ENCODE measurements at places on chromosomes 1 and 21. TPM values are rescaled to one million over a fixed set of nuclear protein-coding genes. Genes with fewer than 3 reads are reported as not detected.

DPT gene
- total RNA-seq: 30.2 TPM

PRDM16 gene
- 19.0 TPM for total RNA-seq

SLC35F3 gene
- not detected for total RNA-seq

ST6GALNAC5 gene
- total RNA-seq: 6.2 TPM

ADIPOR1 gene
- total RNA-seq: 73.9 TPM

WNT9A gene
- total RNA-seq: 2.7 TPM

KIAA0040 gene
- total RNA-seq: 0.75 TPM

DNA sequence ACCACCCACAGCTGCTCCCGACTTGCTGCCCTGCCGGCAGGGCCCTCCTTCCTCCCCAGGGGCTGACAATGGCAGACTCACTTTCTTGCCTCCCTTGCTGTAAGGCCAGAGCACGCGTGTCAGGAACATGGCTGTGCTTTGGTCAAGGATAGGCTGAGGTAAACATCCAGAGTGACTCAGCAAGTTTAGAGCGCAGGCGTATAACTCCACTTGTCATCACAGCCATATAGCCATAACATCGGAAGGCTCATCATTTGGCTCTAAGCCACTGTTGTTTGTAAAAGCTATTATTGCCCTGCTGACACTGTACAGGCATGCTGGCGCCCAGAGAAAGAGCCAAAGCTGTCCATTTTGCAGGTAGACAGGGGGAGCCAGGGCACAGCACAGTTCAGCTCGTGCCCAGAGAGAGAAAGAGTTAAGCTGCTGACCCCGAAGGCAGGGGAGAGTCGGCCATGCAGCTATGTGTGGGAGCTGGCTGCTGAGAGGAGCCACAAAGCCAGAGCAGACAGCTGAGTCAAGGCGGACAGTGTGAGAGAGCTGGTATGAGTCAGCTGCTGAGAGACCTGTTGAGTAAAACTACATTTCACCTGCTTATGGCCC is 60.6 kb downstream of the GNG4 start:
- DNase-seq: no peak

- no peak for DNase-seq
These were observed 1225.8 kb upstream of the PRMT6 start for GRCh38 chr1:105830571-105831146.

DNA sequence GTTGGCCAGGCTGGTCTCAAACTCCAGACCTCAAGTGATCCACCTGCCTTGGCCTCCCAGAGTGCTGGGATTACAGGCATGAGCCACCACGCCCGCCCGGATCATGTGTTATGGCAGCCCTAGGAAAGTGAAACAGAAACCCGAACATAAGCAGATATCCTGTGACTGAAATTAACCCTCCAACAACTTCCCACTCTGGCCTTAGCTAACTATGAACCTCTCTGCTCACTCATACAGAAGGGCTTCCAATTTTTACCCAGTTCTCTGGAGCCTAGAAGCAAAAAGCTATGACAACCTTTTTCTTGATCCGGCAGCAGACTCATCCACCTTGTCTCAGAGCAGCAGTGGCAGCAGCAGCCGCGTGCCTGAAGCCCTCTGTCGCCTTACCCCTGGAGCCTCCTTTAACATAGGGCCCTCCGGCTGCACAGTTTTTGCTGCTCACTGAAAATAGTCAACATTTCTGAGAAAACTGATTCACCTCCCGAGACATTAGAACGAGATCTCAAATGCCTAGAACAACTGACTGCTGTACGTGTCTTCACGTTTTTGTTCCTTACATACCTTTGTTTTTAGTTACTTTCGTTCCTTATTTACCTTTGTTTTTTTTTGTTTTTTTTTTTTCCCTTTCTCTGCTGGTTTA is 9.3 kb downstream of the CBR1 start:
- no peak for DNase-seq

DNA sequence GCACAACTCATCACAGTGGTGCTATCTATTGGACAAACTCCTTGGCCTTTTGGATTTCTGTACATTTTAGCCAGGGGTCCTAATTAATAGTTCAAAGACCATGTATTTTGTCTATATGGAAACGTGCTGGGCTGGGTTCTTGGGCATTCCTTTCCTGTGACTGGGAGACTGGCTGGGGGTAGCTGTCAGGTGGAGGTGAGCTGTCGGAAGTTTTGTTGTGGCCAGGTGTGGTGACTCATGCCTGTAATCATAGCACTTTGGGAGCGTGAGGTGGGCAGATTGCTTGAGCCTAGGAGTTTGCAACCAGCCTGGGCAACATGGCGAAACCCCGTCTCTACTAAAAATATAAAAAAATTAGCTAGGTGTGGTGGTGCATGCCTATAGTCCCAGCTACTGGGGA is 392.4 kb downstream of the RPS6KC1 start:
- DNase-seq: no peak

DNA sequence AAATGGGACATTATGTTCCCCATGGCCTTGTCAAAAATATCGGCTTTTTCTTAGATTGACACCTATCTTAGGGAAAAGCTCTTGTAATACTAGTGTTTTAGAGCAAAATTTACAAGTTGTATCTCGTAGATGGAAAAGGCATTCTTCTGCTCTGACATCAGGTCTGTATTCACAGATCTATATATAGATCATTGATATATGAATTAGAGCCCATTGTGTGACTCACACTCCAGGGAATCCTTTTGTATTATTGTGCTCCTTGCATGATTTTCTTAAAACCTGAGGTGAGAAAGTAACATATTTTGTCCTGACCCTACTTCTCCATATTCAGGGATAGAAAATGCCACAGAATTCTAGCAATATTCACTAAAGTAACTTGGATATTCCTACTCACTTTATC is 1160.8 kb upstream of the B3GALT2 start:
- DNase-seq: no peak

GRCh38 chr21:44445145-44445812 is 10.0 kb upstream of the LRRC3 start:
- peak; percentile 47 for DNase-seq

GRCh38 chr21:29376556-29376955 is 77.8 kb downstream of the BACH1 start:
- DNase-seq: no peak

- DNase-seq: no peak
These were observed 2.6 kb downstream of the CD5L start for GRCh38 chr1:157838966-157839365.

GRCh38 chr1:182909578-182909977 is 43.4 kb downstream of the SHCBP1L start:
- DNase-seq: no peak

GRCh38 chr1:224616756-224617409 is 766 bp downstream of the CNIH3 start:
- DNase-seq: no peak
